Tongue (tissue), 3 donors: ENCODE measurements at places on chromosomes 16 and 17.

GRCh38 chr17:3773511-3773910, 27.5 kb downstream of the ITGAE start:
- DNase-seq = no peak

- no peak for DNase-seq
Measured at GRCh38 chr16:49377196-49377755, 3.7 kb downstream of the C16orf78 start.

GRCh38 chr16:13390093-13390985, 488.9 kb downstream of the SHISA9 start:
- DNase-seq = peak; percentile 5

DNA sequence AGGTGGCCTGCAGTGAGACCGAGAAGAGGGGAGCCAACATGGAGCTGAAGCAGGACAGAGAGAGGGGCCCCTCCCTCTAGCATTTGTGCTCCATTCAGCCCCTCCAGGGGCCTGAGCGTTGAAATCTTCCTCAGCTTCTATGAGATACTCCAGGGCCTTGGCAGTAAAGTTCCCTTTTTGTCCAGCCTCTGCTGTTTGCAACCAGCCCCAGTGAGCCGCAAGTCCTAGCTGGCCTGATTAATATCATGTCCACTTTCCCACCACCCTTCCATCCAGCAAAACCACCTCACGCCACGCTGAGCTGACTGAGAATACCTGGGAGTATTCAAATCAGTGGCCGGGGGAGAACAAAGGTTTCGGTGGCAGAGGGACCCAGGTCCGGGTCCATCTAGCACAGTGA, 11.7 kb upstream of the RPH3AL start:
- DNase-seq = no peak

- peak; percentile 48 for DNase-seq
Measured at GRCh38 chr17:9371019-9371418, 204.6 kb downstream of the STX8 start.

DNA sequence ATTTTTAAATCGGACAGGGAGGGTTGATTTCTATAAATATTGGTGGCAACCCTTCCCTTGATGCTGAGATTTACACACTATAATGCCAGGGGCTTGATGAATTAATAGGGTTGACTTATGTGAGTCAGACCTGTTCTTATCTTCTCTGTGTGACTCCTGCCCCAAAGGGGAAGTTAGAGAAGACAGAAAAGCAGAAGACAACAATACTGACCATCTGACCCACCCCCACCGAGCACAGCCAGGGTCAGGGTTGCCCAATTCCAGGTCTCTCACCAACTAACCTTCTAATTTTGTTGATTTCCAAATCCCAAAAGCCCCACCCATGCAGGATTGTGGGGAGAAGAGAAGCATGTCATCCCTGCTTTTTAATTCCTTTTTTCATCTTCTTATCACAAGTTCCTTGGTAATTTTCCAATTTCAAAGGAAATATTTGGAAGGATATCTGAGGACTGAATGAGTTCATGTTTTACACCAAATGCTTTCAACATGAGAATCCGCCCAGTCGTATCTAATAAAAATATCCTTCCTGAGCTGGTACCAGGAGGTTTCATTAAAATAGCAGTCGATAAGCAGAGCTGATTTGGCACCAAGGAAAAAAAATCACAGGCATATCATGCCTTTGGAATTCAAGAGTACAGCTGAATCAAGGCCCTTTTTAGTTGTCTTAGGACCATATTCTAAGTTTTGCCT, 603.4 kb upstream of the CDH11 start:
- DNase-seq = no peak

DNA sequence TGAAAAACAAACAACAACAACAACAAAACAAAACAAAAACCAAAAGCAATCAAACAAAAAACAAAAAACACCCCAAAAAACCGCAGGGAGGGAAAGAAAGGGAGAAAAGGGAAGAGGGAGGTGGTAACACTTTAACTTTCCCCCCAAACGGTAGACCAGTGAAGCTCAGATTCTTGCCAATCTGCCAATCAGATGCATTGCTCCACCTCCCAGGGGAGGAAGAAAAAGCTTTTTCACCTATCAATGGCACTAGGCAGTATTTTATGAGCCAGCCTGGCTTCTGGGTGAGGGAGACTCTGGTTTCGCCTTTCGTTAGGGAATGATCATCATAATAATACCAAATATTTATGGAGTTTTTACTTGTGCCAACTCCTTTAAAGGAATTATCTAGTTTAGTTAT, 94.1 kb downstream of the GPR139 start:
- DNase-seq = no peak

GRCh38 chr17:34596920-34597319, 17.5 kb downstream of the TMEM132E start:
- no peak for DNase-seq

DNA sequence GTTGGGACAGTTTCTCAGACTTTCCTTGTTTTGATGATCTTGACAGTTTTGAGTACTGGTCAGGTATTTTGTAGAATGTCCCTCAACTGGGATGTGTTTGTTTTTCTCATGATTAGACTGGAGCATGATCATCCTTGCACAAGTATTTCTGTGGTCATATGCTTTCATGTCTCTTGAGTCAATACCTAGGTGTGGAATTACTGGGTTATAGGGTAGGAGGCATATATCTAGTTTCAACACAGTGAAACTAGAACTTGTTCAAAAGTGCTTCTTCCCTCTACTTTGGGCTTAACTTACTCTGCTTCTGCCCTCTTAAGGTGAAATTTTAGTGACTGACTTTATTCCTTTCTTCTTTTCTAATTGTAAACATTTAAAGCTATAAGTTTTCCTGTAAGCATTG, 30.1 kb downstream of the IKZF3 start:
- DNase-seq = no peak

DNA sequence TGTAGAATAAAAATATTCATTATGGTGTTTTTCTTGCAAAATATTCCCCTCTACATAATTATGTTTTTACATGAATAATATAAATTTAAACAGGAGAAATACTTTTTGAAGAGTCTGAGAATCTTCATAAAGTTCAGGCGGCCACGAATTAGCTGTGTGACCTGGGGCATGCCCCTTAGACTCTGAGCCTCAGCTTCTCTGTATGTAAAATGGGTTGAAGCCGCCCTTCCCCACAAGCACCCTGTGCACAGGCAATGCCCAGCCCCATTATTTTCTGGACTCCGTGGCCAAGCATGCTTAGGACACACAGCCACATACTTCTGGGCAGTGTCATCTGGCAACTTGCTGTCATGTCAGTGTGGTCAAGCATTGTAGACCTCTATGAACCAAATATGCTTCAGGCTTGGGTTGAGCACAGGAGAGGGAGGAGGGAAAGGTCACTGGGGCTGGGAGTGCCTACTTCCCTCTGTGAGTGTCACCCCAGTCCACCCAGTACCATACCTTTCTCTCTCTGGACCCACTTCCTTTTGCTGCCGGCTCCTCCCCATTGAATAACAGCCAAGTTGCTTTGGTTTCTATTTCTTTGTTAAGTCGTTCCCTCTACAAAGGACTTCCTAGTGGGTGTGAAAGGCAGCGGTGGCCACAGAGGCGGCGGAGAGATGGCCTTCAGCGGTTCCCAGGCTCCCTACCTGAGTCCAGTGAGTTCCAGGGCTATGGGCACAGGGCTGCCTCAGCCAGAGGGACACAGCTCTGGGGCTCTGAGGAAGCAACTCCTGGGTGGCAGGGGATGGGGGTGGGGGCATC, at the start of gene LGALS9:
Gene LGALS9, plus strand, starts transcription at position 582 of the 804 bp plus-strand sequence. Its CDS starts 78 bp downstream, at position 660.
- DNase-seq = peak; percentile 20

- no peak for DNase-seq
Measured at GRCh38 chr16:3618769-3619141, 7.3 kb upstream of the SLX4 start.

- DNase-seq = peak; percentile 26
Measured at GRCh38 chr16:57999366-57999970, 1.0 kb downstream of the ZNF319 start.

DNA sequence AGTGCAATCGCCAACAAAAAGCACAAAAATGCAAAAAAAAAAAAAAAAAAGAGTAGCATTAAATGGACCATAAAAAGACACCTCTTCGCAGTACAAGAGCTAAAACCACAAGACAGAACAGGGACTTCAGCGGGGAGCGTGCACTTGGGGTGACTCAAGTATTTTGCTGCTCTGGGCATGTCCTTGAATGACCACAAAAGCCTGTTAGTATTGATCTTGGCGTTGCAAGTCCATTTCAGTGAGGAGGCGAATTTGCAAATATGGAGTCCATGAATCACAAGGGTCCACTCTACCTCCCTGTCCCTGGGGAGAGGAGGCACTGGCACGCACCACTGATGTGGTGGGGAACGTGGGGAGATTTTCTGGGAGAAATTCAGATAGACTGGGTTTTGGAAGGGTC, 78.9 kb downstream of the CNGB1 start:
- no peak for DNase-seq

- DNase-seq = peak; percentile 74
Measured at GRCh38 chr16:4384509-4384942, 12.9 kb downstream of the VASN start.

DNA sequence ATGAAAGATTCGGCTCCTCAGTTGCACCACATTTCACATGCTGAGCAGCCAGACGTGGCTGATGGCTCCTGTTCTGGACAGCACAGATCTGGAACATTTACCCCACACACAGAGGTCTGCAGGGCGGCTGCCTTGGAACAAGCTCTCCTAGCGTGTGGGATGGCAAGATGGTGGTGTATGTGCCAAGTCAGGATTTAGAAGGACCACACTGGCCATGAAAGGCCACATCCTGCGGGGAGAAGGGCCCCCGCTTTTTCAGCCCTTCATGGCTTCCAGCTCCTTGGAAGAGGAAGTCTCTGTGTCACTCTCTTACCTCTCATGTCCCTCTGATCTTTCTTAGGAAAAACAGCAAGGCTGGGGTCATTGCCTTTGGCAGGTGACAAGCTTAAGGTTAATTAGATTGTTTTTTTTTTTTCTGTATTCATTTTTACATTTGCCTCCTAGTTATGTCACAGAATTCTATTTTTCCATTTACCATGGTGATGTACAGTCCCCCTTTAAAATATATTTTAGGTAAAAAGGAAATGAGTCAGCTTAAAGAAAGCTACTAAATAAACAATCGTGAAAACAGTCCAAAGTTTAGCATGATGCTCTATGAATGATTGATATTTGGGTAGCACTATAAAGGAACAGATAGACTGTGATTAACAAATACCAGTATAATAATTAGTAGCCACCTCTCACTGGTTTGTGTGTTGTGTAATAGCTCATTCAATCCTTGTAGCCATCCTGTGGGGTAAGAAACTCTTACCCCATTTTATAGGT, 396.6 kb downstream of the CPPED1 start:
- no peak for DNase-seq

DNA sequence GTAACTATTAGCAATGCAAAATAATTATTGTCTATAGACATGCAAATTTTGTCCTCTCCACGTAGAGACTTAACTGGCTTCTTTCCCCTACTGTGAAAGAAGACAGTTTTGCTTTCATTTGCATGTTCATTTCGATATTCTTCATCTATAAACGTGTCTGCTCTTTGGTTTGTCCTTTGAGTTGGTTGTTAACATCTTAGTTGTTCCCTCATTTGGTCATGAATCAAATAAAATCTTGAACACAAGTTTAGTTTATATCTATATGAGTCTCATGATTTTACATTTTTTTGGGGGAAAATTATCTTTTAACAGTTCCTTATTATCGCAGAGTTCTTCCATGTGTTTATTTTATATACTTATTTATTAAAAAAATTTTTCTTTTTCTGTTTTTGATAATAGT, 214.4 kb downstream of the UTP18 start:
- DNase-seq = no peak

DNA sequence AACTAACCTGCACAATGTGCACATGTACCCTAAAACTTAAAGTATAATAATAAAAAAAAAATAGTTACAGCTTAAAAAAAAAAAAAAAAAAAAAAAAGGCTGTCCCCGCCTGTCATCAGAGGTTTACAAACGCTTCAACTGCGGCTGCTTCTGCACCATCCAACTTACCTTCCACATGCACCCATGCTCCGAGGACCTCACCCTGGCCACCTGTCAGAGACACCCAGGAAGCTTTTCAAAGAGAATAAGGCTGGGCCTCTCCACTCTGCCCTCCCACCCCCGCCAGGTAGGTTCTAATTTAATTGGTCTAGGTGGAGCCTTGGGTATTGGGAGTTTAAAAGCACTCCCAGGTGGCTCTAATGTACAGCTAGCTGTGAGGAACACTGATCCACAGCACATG, 64.9 kb downstream of the COPRS start:
- DNase-seq = no peak

DNA sequence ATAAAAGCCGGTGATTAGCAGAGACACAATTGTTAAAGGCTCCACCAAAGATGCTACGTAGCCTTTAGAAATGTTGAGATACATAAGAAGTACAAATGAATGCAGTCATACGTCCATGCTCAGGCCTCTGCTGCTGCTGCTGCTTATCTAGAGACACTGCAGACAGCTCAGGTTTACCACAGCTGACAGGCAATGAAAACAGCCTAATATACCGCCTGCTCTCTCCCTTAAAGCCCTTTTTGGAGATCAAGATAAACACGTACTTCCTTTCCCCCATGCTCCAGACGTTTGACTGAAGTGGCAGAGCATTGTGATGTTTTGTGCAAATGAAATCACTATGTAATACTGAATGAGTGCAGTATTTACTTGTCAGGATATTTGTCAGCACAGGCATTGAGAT, 185.3 kb downstream of the AATF start:
- peak; percentile 32 for DNase-seq

DNA sequence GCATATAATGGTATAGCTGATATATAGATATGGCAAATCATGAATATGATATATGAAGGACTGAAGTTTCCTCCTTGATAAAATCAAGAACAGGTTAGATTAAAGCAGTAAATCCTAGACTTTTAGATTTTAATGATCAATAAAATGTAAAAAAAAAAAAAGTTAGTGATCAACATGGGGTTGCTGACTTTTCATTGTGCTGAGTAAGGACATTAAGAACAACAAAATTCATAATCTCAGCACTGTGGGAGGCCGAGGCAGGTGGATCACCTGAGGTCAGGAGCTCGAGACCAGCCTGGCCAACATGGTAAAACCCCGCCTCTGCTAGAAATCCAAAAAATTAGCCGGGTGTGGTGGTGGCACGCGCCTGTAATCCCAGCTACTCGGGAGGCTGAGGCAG, 10.4 kb upstream of the CHD3 start:
- no peak for DNase-seq

- DNase-seq = no peak
Measured at GRCh38 chr17:83071966-83072562, 7.3 kb upstream of the METRNL start.

DNA sequence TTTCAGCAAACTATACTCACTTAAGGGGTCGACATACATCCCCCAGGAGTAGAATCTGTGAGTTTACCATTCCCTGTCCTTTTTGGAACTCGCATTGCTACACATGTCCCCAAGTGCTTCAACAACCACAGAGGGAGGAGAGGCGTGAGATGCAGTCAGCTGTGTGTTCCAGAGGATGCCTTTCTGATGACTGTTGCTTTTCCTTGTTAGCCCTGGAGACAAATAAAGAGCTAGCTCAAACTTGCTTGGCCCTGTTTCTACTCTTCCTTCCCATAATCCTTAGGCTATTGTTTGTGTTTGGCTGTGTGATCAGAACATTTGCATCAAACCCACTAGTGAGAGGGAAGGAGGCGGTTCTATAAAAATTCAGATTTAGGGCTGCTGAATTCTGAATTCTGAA, 264.0 kb downstream of the ENGASE start:
- no peak for DNase-seq

- no peak for DNase-seq
Measured at GRCh38 chr16:88298833-88299745, 83.7 kb upstream of the ZNF469 start.
